ENCODE measurements at places on chromosomes 13 and 19.

- no peak for DNase-seq
Measured at GRCh38 chr19:1451916-1452801, 2.2 kb downstream of the APC2 start.

- no peak for DNase-seq
Measured at GRCh38 chr13:96200810-96201209, 110.9 kb downstream of the HS6ST3 start.

DNA sequence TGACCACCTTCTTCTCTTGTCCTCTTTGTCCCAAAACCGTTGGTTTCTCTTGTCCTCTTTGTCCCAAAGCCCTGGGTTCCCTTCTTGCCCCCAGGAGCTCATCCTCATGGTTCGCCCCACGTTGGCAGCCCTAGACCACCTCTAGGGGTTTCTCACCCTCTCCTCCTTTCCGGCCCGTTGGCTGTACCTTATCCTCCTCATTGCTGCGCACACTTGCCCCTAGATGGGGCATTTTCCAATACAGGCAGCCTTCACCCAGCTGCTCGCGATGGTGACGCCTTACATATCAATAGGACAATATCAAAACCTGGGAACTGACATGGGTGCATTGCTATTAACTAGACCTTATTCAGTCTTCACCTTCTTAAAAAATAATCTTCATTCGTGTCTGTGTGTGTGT lies 86.5 kb downstream of the IPO5 start:
- DNase-seq: no peak

DNA sequence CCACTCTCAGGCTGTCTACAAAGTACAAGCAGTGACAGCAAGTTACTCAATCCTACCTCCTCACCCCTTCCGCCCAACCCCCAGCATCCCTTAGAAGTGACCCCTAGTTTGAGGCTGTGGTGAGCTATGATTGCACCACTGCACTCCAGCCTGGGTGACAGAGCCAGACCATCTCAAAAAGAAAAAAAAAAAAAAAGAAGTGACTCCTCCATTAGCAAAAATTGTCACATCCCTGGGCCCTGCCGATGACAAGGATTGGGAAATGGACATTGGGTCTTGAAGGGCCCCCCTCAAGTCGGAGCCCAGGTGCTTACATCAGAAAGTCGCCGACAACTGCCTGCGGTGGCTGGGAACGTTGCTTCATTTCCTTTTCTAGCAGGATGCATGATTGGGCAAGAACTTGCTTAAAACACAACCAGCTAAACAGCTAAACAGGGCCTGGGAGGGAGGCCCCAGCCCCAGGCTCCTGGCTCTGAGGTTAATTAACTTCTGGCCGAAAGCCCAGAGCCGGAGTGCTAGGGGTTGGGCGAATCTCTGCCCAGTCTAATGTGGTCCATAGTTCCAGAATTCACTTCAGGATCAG lies 15.3 kb downstream of the RAB3D start:
- DNase-seq: peak; percentile 6

GRCh38 chr19:47518139-47518538 lies 3.3 kb upstream of the NAPA start:
- DNase-seq: peak; percentile 47

DNA sequence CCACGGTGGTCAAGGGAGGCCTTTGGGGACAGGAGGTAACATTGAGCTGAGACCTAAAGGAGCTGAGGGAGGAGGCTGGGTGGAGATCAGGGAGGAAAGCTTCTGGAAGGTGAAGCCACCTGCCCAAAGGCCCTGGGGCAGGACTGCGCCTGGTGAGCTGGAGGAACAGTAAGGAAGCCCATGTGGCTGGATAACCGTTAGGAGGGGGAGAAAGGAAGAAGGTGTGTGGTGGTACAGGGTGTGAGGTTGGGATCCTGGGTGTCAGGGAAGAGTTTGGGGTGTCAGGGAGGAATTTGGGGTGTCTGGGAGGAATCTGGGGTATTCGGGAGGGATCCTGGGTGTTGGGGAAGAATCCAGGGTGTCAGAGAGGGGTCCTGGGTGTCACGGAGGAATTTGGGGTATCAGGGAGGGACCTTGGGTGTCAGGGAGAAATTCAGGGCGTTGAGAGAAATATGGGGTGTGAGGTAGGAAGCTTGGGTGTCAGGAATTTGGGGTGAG lies 695 bp downstream of the TICAM1 start:
- DNase-seq: no peak

DNA sequence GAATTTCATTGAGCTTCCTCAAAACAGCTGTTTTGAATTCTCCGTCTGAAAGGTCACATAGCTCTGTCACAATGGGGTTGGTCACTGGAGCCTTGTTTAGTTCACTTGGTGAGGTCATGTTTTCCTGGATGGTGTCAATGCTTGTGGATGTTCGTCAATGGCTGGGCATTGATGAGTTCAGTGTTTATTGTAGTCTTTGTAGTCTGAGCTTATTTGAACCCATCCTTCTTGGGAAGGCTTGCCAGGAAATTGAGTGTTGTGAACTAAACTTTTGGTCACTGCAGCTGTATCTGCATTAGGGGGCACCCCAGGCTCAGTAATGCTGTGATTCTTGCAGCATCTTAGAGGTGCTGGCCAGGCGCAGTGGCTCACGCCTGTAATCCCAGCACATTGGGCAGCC lies 22.0 kb downstream of the BLOC1S3 start:
- no peak for DNase-seq

- no peak for DNase-seq
Measured at GRCh38 chr13:47955836-47956235, 45.2 kb downstream of the SUCLA2 start.

- DNase-seq: no peak
Measured at GRCh38 chr13:99854366-99854765, 117.2 kb downstream of the ZIC5 start.

- no peak for DNase-seq
Measured at GRCh38 chr19:18833849-18834643, 2.3 kb downstream of the UPF1 start.

DNA sequence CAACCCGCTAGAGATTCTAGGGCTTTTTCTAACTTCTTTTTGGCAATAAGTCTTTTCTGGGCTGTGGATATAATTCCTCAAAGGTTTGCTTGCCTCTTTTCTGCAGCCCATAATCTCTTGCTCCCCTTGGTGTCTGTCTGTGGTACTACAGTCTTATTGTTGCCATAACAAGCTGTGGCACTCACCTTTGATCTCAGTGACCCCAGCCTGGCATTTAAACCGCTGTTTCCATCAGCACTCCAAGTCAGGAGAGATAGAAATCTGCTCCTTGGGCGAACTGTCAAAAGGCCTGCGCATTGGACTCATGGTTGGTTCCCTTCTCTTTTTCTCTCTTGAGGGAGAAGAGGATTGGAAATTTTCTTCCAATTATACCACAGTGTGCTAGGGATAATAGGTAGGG lies 14.5 kb upstream of the MPHOSPH8 start:
- DNase-seq: no peak

- no peak for DNase-seq
Measured at GRCh38 chr19:19262190-19263057, 10.7 kb downstream of the TM6SF2 start.

DNA sequence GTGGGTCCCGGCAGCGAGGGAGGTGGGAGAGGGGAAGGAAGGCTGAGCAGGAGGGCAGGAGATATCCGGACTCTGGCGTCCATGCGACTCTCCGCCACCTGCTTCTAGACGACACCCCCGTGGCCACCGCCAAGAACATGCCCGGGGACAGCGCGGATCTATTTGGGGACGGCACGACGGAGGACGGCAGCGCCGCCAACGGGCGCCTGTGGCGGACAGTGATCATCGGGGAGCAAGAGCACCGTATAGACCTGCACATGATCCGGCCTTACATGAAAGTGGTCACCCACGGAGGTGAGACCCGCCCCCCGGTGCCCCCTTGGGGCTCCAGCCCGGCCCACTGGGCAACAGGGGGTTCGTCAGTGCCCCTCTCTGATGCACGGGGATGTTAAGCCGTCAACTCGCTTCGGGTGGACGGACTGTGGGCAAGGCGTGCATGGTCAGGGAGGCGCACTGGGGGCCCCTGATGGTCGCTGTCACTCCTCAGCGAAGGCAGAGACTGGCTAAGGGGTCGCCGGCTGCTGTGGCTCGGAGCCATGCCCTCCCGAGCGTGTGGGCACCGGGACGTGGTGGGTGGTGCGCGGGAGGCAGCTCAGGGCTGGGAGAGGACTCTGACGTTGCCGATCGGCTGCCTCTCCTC lies 25.1 kb upstream of the NMRK2 start:
- DNase-seq: no peak

- DNase-seq: no peak
Measured at GRCh38 chr13:42615691-42616090, 41.7 kb downstream of the TNFSF11 start.

DNA sequence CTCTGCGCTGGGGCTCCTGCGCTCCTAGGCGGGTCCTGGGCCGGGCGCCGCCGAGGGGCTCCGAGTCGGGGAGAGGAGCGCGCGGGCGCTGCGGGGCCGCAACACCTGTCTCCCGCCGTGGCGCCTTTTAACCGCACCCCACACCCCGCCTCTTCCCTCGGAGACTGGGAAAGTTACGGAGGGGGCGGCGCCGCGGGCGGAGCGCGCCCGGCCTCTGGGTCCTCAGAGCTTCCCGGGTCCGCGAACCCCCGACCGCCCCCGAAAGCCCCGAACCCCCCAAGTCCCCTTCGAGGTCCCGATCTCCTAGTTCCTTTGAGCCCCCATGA lies at the start of gene GJB2:
TSS of gene GJB2 (minus strand) at position 103 of the 326 bp plus-strand sequence. CDS start 3,357 bp downstream, outside the sequence.
- no peak for DNase-seq

DNA sequence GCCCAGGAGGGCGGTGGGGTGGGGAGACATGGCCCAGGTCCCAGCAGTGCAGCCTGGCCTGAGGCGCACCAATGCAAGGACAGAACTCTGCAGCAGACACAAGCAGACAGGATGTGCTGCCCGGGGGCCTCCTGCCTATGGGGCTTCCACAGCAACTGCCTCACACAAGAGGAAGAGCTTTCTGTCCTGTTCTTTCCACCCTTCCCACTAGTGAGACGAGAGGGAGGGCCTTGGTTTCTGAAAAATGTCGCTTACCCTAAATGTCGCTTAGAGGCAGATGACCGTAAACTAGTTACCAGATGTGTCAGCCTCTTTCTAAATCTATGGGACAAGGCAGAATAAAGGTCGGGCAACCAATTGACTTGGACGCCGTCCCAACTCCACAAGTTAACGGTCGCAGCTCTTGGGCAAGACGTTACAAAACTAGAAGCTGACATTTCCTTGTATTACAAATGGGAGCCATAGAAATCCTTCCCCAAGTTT lies at the start of gene LAIR1:
TSS of gene LAIR1 (minus strand) at position 157 of the 483 bp plus-strand sequence. CDS start at position 30, 127 bp downstream.
- peak; percentile 23 for DNase-seq

- DNase-seq: no peak
Measured at GRCh38 chr19:49491030-49491803, 3.8 kb downstream of the RPL13A start.

GRCh38 chr19:17074634-17075034 lies 618 bp downstream of the HAUS8 start:
- DNase-seq: no peak

DNA sequence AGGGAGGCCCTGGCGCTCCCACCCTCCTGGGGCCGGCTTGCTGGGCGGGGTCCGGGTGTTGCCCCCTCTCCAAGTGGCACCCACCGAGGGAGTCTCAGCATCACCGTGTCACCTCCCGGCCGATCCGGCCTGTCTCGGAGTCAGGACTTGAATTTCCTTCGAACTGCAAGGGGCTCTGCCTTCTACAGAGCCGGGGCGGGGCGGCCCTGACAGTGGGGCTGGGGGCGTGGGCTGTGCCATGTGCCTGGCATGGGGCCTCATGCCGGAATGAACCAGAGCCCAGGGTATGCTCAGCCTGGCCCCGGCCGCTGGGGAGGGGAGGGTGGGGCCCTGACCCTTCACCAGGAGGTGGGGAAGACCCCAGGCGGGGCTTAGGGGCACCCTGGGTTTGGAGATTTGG lies 47.0 kb upstream of the TCF3 start:
- DNase-seq: no peak

GRCh38 chr19:53328967-53329366 lies 4.6 kb upstream of the ZNF845 start:
- no peak for DNase-seq

GRCh38 chr13:31545616-31546015 lies 193.7 kb upstream of the RXFP2 start:
- DNase-seq: no peak

- DNase-seq: no peak
Measured at GRCh38 chr13:40292108-40292507, 374.3 kb downstream of the FOXO1 start.

DNA sequence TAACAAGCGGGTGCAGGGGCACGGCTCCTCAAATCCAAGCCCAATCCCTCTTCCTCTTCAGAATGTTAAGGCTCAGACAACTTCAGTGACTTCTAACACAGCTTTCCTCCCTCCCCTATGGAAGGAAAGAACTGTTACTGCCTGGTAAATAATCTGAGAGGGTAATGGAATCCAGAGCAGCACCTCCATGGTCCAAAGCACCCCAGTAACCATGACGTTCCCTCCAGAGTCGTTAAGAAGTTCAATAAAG lies 969 bp downstream of the AKT2 start:
- no peak for DNase-seq

DNA sequence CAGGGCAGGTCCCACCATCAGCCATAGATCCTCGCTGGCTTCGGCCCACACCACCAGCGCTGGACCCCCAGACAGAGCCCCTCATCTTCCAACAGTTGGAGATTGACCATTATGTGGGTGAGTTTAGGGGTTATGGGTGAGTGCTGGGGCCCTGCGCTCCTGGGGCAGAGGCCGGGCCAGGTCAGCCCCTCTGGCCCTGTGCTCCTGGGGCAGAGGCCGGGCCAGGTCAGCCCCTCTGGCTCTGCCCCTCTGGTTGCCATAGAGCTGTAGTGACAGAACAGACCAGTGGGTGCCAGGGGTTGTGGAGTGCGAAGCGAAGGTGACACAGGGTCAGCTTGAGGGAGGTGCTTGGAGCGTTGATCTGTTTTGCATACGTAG lies 15.2 kb downstream of the POLD1 start:
- DNase-seq: no peak

- no peak for DNase-seq
Measured at GRCh38 chr19:45340899-45341453, 426 bp downstream of the KLC3 start.

- no peak for DNase-seq
Measured at GRCh38 chr13:22839603-22840530, 340.9 kb upstream of the SGCG start.

- no peak for DNase-seq
Measured at GRCh38 chr13:89827552-89827951, 1519.9 kb upstream of the MIR17HG start.

GRCh38 chr19:43224855-43225253 lies 19.4 kb upstream of the PSG4 start:
- no peak for DNase-seq

GRCh38 chr19:49067554-49067953 lies 2.9 kb upstream of the NTF4 start:
- DNase-seq: no peak

- DNase-seq: no peak
Measured at GRCh38 chr19:48873476-48874302, 1.5 kb downstream of the PPP1R15A start.

DNA sequence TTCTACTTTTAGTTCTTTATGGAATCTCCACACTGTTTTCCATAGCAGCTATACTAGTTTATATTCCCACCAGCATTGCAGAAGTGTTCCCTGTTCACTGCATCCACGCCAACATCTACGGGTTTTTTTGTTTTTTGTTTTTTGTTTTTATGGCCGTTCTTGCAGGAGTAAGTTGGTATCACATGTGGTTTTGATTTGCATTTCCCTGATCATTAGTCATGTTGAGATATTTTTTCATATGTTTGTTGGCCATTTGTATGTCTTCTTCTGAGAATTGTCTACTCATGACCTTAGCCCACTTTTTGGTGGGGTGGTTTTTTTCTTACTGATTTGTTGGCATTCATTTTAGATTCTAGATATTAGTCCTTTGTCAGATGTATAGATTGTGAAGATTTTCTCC lies 89.7 kb downstream of the FRY start:
- DNase-seq: no peak
